Activated CD8-positive, alpha-beta T cell treated with anti-CD3 and anti-CD28 coated beads for 36 hours (primary cell): ENCODE measurements at places on chromosomes 12 and 14. TPM values are rescaled to one million over a fixed set of nuclear protein-coding genes. Genes with fewer than 3 reads are reported as not detected.

- peaks cover 7% of the 10 kb centered on the region for H3K36me3 ChIP-seq
- no peaks in the 10 kb centered on the region for H3K27me3 ChIP-seq
- H3K4me1 ChIP-seq, result peaks cover 28% of the 10 kb centered on the region
- H3K27ac ChIP-seq, result no peak overlapping the region
These were observed 49.7 kb downstream of the CCDC91 start for GRCh38 chr12:28239918-28240317.

GRCh38 chr14:75283833-75284563 lies 5.4 kb downstream of the FOS start:
- peaks cover 14% of the 10 kb centered on the region for H3K27me3 ChIP-seq
- no peak for DNase-seq
- peaks cover 18% of the 10 kb centered on the region for H3K4me1 ChIP-seq
- H3K36me3 ChIP-seq, result peaks cover 27% of the 10 kb centered on the region

GRCh38 chr12:39553476-39553875 lies 66.1 kb downstream of the ABCD2 start:
- H3K27me3 ChIP-seq, result no peaks in the 10 kb centered on the region
- no peak for DNase-seq
- H3K4me3 ChIP-seq, result no peak overlapping the region
- H3K27ac ChIP-seq, result no peak overlapping the region

GRCh38 chr12:93366422-93366821 lies 11.3 kb upstream of the NUDT4 start:
- no peaks in the 10 kb centered on the region for H3K27me3 ChIP-seq
- H3K27ac ChIP-seq, result no peak overlapping the region
- no peak for DNase-seq
- no peak overlapping the region for H3K4me3 ChIP-seq
- H3K36me3 ChIP-seq, result no peaks in the 10 kb centered on the region

The HECTD4 gene
- 22.6 TPM for total RNA-seq

- H3K27me3 ChIP-seq, result no peaks in the 10 kb centered on the region
- peaks cover 75% of the 10 kb centered on the region for H3K36me3 ChIP-seq
- no peak overlapping the region for H3K27ac ChIP-seq
These were observed 6.7 kb upstream of the ARID4A start for GRCh38 chr14:58291646-58292045.

GRCh38 chr12:1791104-1791841 lies 29.1 kb upstream of the LRTM2 start:
- peaks cover 2% of the 10 kb centered on the region for H3K36me3 ChIP-seq
- H3K27me3 ChIP-seq, result no peaks in the 10 kb centered on the region
- peak overlapping the region; percentile 86 for H3K27ac ChIP-seq

- H3K4me3 ChIP-seq, result no peak overlapping the region
- H3K27me3 ChIP-seq, result no peaks in the 10 kb centered on the region
- no peaks in the 10 kb centered on the region for H3K4me1 ChIP-seq
- no peak overlapping the region for H3K27ac ChIP-seq
- no peaks in the 10 kb centered on the region for H3K36me3 ChIP-seq
These were observed 67.7 kb upstream of the DCN start for GRCh38 chr12:91250273-91250665.

The FAM90A1 gene
- 0.13 TPM for total RNA-seq
